ENCODE measurements at places on chromosomes 16 and 17.
A peak's percentile ranks its signal among the peaks of the same experiment; 100 is the strongest.

GRCh38 chr17:29133121-29133713, 47.0 kb downstream of the MYO18A start:
- DNase-seq, result peak; percentile 78

DNA sequence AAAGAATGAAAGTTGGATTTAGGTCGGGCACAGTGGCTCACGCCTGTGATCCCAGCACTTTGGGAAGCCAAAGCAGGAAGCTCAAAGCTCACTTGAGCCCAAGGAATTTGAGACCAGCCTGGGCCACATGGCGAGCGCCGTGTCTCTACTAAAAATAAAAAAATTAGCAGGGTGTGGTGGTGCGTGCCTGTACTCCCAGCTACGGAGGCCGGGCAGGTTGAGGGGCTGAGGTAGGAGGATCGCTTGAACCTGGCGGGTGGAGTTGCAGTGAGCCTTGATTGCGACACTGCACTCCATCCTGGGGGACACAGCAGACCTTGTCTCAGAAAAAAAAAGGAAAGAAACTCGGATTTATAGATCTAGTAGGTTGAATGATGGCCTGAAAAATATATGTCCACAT, 37.4 kb upstream of the RPH3AL start:
- no peak for DNase-seq

GRCh38 chr16:57637020-57637419, 8.6 kb downstream of the ADGRG1 start:
- no peak for DNase-seq

- DNase-seq, result no peak
These were observed 52.9 kb upstream of the MAF start for GRCh38 chr16:79653373-79653891.

DNA sequence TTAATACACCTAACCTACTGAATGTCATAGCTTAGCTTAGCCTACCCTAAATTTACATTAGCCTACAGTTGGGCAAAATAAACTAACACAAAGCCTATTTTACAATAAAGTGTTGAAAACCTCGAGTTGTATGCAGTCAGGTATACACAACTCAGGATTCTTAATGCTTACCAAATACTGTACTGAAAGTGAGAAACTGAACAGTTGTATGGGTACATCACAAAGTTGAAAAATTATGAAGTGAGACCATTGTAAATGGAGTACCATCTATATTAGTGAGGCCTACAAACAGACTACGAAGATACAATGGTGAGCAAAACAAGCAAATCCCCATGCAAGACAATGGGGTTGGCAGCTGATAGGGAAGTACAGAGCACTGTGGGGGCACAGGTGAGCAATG, 79.7 kb downstream of the VAT1L start:
- no peak for DNase-seq

- DNase-seq, result no peak
These were observed 24.7 kb downstream of the WSB1 start for GRCh38 chr17:27318633-27319032.

GRCh38 chr16:13957197-13958078, 37.5 kb downstream of the ERCC4 start:
- peak; percentile 57 for DNase-seq

Measured in hepatic stellate cell (primary cell).